ENCODE measurements at places on chromosomes 5 and 9.

- DNase-seq = no peak
These were observed 20.9 kb upstream of the ARHGAP26 start for GRCh38 chr5:142749321-142749720.

DNA sequence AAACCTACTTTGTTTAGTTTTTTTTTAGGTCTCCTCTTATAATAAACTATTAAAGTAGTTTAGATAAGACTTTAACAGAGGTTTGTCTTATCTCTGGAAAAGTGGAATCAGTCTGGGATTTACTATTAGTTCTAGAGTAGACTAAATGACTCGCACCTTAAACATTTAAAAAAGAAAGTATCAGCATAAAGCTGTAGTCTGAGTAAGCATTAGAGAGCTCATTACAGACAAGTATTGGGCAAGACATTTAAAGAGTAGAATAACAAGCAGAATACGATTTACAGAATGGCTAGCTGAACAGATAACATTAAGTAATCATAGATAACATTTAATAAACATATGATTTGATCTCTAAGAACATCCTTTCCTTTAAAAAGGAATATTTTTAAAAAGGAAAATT lies 226.0 kb upstream of the DMAC1 start:
- DNase-seq = no peak

DNA sequence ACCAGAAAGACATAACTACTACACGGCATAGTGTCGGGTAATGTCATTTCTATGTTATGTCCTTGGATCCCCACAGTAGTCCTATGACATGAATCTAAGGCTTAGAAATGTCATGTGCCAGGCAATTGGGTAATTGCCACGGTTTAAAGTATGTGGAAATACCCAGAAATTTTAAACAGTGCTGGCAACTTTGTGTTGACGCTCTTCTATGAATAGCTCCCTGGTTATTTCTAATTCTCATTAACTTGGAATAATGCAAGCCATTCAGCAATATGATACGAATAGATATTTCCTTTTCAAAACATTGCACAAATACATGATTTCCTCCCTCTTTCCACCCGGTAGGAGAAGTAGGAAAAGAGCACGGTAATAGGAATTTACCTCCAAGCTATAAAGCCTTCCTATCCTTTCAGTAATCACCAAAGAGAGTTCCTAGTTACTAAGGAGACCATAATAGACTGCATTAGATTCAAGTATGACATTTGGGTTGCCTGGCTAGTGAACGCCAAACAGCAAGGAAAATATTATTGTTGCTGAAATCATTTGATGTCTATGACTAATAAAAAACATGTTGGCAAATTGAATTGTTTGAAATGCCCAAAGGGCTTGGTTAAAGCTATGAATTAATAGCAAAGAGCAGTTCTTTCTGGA lies 168.4 kb downstream of the CCDC192 start:
- DNase-seq = no peak

- DNase-seq = no peak
These were observed 4.9 kb upstream of the SCAMP1 start for GRCh38 chr5:78355561-78355960.

Data from activated CD4-positive, alpha-beta T cell treated with anti-CD3 and anti-CD28 coated beads for 4 hours (primary cell).